ENCODE measurements at places on chromosomes 13 and 19. TPM values are rescaled to one million over a fixed set of nuclear protein-coding genes. Genes with fewer than 3 reads are reported as not detected.
A peak's percentile ranks its signal among the peaks of the same experiment; 100 is the strongest.

DNA sequence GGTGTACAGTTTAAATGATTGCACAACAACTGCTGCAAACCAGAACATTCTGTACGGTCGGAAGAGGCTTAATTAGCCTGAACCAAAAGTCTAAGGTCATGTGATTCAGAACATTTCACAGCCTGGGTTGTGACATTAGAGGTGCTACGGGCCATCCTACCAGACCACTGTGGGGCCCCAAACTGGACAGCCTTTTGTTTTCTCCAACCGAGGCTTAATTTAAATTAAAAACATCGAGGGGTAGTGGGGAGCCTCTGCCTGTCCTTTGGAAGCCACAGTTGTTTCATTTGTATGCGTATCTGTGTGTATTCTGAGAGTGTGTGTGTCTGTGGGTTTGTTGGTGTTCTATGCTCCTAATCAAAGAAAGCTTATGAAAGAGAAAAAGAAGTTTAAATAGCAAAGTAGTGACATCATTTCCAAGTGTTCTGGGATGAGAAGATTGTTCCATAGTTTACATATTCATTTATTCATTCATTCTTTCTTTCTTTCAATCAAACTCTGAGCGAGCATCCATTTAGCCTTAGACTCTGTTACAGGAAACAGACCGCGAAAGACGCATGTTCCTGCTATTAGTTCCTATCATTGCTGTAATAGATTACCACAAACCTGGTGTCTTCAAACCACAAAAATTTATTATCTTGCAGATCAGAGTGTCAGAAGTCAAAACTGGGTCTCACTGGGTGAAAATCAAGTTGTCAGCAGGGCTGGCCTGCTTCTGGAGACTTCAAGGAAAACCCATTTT lies 444.8 kb downstream of the FOXO1 start:
- H3K27ac ChIP-seq: peak overlapping the region; percentile 65
- H3K27me3 ChIP-seq: no peaks in the 10 kb centered on the region
- no peak overlapping the region for H3K4me3 ChIP-seq
- H3K4me1 ChIP-seq: no peaks in the 10 kb centered on the region
- H3K36me3 ChIP-seq: no peaks in the 10 kb centered on the region

DNA sequence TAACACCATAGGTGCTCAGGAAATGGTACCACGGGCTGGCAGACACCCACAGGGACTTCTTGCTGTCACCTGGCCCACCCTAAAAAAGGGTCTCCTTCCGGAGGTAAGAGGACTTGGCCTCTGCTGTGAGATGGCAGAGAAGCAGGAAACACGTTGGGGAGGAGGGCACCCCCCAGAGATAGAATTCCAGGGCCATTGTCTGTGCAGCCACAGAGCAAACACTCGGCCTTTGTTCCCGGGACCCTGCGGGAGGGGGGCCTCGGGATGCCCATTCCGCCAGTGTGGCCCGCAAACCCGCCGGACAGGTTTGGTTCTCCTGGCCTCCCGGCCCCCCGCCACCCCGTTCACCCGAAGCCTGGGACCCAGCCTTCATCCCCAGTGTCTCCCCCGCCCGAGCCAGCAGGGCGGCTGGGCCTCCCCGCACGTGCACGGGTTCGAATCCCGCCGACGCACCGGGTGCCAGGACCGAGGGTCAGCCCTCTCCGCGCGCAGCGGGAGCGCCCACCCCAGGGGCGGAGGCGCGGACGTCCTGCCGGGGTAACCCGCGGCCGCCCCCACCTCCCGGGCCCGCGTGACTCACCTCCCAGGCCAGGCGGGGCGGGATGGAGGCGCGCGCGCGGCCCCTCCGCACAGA lies 714 bp downstream of the PLPP2 start:
- DNase-seq: no peak
- H3K27ac ChIP-seq: no peak overlapping the region
- peak overlapping the region; percentile 42 for H3K4me3 ChIP-seq
- H3K4me1 ChIP-seq: peaks cover 31% of the 10 kb centered on the region
- H3K27me3 ChIP-seq: peaks cover 24% of the 10 kb centered on the region

- H3K27ac ChIP-seq: no peak overlapping the region
- DNase-seq: no peak
- no peaks in the 10 kb centered on the region for H3K27me3 ChIP-seq
- no peak overlapping the region for H3K4me3 ChIP-seq
Measured at GRCh38 chr13:85262499-85262898, 536.7 kb downstream of the SLITRK6 start.

- no peaks in the 10 kb centered on the region for H3K27me3 ChIP-seq
- peak; percentile 61 for DNase-seq
- no peak overlapping the region for H3K27ac ChIP-seq
- no peak overlapping the region for H3K4me3 ChIP-seq
- peaks cover 2% of the 10 kb centered on the region for H3K4me1 ChIP-seq
Measured at GRCh38 chr13:110182461-110182860, 124.5 kb downstream of the COL4A1 start.

DNA sequence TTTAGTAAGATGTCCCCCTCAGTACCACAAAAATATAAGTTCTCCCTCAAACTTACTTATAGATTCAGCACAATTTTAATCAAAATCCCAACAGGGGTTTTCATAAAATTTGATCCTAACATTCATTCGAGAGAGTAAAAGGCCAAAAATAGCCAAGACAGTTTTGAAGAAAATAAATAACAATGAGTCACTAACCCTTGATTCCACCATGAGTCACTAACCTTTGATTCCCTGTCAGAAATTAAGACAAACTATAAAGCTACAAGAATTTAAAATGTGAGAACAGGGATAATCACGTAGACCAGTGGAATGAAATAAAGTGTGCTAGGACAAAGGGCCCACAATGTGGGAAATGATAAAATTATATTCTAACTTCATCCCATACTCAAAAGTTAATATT lies 320.3 kb downstream of the SUCLA2 start:
- DNase-seq: no peak
- no peak overlapping the region for H3K4me3 ChIP-seq
- H3K36me3 ChIP-seq: no peaks in the 10 kb centered on the region
- no peaks in the 10 kb centered on the region for H3K4me1 ChIP-seq

DNA sequence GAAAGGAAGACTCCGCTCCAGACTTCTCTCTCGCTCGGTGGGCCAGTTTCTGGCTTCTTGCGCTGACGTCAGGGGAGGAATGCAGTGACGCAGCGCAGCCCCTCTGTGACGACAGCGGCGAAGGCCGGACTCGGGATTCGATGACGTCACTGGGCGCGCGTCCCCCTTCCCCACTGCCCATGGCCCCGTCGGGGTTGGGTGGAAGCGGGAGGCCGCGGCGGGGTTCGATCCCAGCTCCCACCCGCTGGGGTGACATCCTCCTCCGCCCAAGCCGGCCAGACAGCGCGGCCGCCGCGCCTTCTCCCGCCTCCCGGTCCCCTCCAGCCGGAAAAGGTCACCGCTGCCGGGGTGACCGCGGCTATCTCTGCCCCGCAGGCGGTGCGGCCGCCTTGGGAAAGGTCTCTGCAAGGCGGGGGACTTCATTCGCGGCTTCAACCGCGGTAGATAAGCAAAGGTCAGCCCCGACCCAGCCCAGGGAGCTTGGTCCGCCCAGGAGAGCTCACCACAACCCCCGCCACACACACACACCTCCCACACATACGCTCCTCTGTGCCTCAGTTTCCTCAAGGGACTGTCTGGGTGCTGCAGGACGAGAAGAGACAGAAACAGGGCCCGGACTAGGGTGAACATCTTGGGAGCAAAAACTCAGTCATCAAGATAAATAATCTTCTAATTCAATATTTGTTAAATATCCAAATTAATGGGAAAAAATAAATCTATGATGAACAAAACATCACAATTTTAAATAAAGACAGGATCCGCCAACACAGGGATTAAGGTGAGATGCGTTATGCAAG lies 844 bp upstream of the RFX1 start:
- DNase-seq: no peak
- no peaks in the 10 kb centered on the region for H3K27me3 ChIP-seq
- peaks cover 30% of the 10 kb centered on the region for H3K4me1 ChIP-seq
- H3K36me3 ChIP-seq: no peaks in the 10 kb centered on the region
- peak overlapping the region; percentile 100 for H3K27ac ChIP-seq

DNA sequence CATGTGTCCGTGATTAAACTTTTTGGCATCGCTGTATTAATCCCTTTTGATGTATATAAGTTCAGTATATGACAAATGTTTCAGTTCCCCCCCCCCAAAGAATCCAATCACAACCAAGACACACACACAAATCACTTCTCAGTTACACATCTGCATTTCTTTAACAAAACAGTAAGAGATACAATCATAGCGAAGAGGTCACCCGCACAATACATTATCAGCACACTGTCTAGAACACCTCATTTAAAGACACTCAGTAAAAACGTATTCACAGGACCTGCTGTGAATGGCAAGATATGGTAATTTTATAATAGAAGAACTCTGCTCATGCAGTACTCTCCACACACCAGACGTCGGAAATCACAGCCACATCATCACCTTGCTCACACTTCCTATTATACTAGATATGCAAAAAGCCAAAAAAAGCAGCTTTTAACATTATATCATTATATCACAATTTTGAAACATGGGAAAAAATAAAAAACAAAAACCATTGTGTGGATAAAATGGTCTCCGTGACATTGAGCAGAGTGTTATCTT lies 71.4 kb upstream of the XPO4 start:
- no peaks in the 10 kb centered on the region for H3K27me3 ChIP-seq
- H3K36me3 ChIP-seq: peaks cover 39% of the 10 kb centered on the region

DNA sequence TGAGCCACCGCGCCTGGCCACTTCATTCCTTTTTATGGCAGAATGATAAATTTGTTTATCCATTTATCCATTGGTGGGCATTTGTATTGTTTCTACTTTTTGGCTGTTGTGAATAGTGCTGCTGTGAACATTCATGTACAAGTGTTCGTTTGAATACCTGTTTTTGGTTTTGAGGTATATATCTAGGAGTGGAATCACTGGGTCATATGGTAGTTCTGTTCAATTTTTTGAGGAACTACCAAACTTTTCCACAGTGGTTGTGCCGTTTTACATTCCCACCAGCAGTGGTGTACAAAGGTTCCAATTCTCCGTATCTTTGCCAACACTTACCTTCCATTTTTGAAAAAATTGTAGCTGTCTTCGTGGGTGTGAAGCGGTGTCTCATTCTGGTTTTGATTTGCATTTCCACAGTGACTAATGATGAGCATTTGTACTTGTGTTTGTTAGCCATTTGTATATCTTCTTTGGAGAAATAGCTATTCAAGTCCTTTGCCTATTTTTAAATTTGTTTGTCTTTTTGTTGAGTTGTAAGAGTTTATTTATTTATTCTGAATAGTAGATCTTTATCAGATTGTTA lies 55.7 kb downstream of the TM9SF2 start:
- H3K4me3 ChIP-seq: no peak overlapping the region
- DNase-seq: no peak
- no peak overlapping the region for H3K27ac ChIP-seq
- no peaks in the 10 kb centered on the region for H3K4me1 ChIP-seq

GRCh38 chr19:50551034-50551714 lies 17.1 kb downstream of the LRRC4B start:
- no peaks in the 10 kb centered on the region for H3K36me3 ChIP-seq
- H3K4me1 ChIP-seq: peaks cover 4% of the 10 kb centered on the region
- DNase-seq: no peak
- peaks cover 10% of the 10 kb centered on the region for H3K27me3 ChIP-seq
- peak overlapping the region; percentile 11 for H3K4me3 ChIP-seq

GRCh38 chr13:33496336-33496735 lies 210.8 kb upstream of the STARD13 start:
- H3K27ac ChIP-seq: no peak overlapping the region
- H3K4me1 ChIP-seq: peaks cover 15% of the 10 kb centered on the region
- no peak overlapping the region for H3K4me3 ChIP-seq
- H3K36me3 ChIP-seq: no peaks in the 10 kb centered on the region
- DNase-seq: no peak
- H3K27me3 ChIP-seq: no peaks in the 10 kb centered on the region

DNA sequence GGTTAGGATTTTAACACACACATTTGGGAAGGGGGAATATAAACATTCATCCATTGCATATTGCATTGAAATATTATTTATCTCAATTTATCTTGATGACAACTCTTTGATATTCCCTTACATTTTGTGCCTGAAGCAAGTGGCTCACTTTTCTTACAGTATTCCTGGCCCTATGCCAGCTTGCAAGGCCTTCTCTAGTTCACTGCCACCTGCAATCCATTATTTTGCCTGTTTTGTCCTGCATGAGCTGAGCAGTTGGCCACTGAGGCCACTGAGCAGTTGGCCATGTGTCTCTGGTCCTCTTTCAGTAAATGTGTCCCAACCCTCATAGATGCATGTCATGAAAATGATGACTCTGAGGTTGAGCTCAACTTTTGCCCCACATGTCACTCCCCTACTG lies 49.8 kb downstream of the CBY2 start:
- no peak for DNase-seq
- no peaks in the 10 kb centered on the region for H3K4me1 ChIP-seq
- H3K36me3 ChIP-seq: no peaks in the 10 kb centered on the region

DNA sequence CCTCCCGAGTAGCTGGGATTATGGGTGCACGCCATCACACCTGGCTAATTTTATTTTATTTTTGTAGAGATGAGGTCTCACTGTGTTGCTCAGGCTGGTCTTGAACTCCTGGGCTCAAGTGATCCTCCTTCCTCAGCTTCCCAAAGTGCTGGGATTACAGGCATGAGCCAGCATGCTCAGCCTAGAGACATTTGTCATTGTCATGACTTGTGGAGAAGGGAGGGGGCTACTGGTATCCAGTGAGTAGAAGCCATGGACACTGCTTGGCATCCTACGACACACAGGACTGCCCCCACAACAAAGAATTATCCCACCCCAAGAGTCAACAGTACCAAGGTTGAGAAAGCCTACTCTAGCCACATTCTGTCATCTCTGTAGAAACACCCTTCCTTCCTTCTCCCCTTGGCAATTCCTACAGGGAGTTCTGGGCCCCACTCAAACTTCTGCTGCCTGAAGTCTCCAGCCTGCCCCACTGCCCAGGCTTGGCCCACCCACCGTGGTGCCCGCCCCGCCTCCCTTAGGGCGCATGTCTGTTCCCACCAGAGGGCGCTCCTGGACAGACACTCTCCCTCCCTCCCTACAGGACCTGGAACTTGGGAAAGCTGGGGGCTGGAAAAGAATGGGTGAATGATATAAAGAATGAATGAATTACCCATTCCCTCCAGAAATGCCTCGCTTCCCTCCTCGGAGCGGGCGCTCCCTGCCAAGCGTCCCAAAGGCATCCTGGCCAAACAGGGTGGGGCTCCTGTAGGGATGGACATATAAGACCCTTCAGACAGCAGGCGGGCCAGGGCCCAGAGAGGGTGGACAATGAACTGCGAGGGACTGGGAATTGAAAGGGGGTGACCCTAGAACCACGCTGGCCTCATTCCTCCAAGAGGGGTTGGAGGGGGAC lies 5.5 kb upstream of the EMP3 start:
- peak; percentile 90 for DNase-seq
- no peak overlapping the region for H3K4me3 ChIP-seq
- H3K27ac ChIP-seq: peak overlapping the region; percentile 90
- H3K27me3 ChIP-seq: no peaks in the 10 kb centered on the region
- no peaks in the 10 kb centered on the region for H3K36me3 ChIP-seq

GRCh38 chr13:86087244-86087643 lies 288.0 kb upstream of the SLITRK6 start:
- H3K27ac ChIP-seq: no peak overlapping the region
- no peaks in the 10 kb centered on the region for H3K36me3 ChIP-seq
- H3K27me3 ChIP-seq: no peaks in the 10 kb centered on the region
- H3K4me3 ChIP-seq: no peak overlapping the region

Gene PLEKHF1
- total RNA-seq: 19.4 TPM

Gene ZGLP1
- 3.7 TPM for total RNA-seq

Gene PRRG2
- not detected for total RNA-seq

Gene HCN2
- 0.36 TPM for total RNA-seq

Gene MEDAG
- 42.1 TPM for total RNA-seq

All from sigmoid colon (tissue), 7 donors.